Right renal pelvis (tissue), 4 donors: ENCODE measurements at places on chromosomes 3 and 15. TPM values are rescaled to one million over a fixed set of nuclear protein-coding genes. Genes with fewer than 3 reads are reported as not detected.

The MST1R gene
- 1.3 TPM for polyA plus RNA-seq

The TRAIP gene
- 10.4 TPM for polyA plus RNA-seq

The CYP1A2 gene
- polyA plus RNA-seq, result 0.24 TPM

The KCNMB2 gene
- 34.9 TPM for polyA plus RNA-seq

The GPR156 gene
- polyA plus RNA-seq, result 2.8 TPM

The KIF15 gene
- 22.0 TPM for polyA plus RNA-seq

The GRAMD1C gene
- polyA plus RNA-seq, result 22.1 TPM

The ZNF860 gene
- polyA plus RNA-seq, result 2.8 TPM

The SPATA12 gene
- not detected for polyA plus RNA-seq

The LINGO1 gene
- polyA plus RNA-seq, result 16.8 TPM

The CCR1 gene
- 2.3 TPM for polyA plus RNA-seq

The OXNAD1 gene
- polyA plus RNA-seq, result 17.4 TPM

The GAP43 gene
- polyA plus RNA-seq, result 4.0 TPM

The ARL6 gene
- 13.9 TPM for polyA plus RNA-seq

The CLDN16 gene
- polyA plus RNA-seq, result 56.2 TPM

The TNNC1 gene
- 6.8 TPM for polyA plus RNA-seq

The CHST2 gene
- polyA plus RNA-seq, result 28.0 TPM
